SK-N-MC (cell line): ENCODE measurements at places on chromosomes 4 and X.

DNA sequence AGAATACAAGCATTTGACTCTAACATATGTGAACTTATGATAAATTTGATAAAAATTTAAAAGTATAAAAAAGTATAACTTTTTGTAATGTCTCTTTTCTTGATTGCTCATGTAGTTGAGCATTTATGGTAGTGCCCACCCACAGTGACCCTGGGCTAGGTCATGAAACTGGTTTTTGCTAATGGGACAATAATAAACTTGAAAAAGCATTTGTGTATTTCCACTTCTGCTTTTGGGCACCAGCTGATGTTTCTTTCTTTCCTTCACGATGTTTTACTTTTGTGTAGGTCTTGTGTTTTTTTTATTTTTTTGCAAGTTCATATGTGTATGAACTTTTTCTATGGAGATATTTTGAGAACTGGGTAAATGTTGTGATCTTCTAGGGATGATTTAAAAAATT is 313.1 kb downstream of the CBLL2 start:
- no peak for DNase-seq

- no peak for DNase-seq
These were observed 14.2 kb downstream of the GRPR start for GRCh38 chrX:16137416-16138107.

- no peak for DNase-seq
These were observed 58.0 kb downstream of the RHOH start for GRCh38 chr4:40254608-40255392.

- DNase-seq: no peak
These were observed 5.1 kb downstream of the BGN start for GRCh38 chrX:153499876-153500275.

DNA sequence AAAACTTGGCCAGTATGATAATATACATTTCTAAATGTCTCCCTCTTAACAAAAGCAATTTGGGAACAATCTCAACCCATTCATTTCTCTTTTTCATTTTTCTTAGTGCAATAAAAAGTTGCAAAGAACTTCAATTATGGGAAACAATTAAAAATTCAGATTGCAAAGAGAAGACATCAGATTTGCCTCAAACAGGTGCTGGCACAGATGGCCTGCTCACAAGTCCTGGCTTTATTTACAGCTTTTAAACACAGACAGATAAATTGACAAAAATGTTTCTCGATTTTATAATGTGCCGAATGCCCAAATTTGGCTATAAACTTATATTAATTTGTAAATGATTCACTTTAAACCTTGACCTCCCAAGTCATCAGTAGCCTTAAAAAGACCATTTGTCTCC is 28.7 kb downstream of the SLC4A4 start:
- DNase-seq: no peak

GRCh38 chrX:9737363-9737762 is 28.3 kb downstream of the GPR143 start:
- DNase-seq: no peak

GRCh38 chr4:75940692-75941253 is at the start of gene NAAA:
Gene NAAA (minus strand): TSS chr4:75941013. CDS start chr4:75940949, 64 bp downstream.
- no peak for DNase-seq

DNA sequence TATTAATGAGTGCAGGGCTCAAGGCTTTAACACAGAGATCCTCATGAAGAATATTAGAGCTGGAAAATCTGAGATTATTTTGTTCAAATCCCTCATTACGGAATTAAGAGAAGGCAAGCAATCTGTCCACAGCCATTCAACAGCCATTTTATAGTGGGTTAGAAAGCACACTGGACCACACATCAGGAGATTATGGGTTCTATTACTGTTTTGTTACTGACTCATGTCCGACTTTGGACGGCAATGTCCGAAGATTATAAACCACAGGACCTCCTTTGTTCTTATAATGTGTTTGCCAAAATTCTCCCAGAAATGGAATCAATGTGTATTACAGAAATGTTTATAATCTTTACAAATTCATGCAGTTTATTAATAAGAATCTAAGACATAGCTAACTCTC is 8.1 kb downstream of the LAMTOR3 start:
- DNase-seq: no peak

- no peak for DNase-seq
These were observed 13.8 kb downstream of the NEXMIF start for GRCh38 chrX:74911494-74911893.

GRCh38 chrX:41981481-41982013 is 58.2 kb upstream of the CASK start:
- DNase-seq: no peak

DNA sequence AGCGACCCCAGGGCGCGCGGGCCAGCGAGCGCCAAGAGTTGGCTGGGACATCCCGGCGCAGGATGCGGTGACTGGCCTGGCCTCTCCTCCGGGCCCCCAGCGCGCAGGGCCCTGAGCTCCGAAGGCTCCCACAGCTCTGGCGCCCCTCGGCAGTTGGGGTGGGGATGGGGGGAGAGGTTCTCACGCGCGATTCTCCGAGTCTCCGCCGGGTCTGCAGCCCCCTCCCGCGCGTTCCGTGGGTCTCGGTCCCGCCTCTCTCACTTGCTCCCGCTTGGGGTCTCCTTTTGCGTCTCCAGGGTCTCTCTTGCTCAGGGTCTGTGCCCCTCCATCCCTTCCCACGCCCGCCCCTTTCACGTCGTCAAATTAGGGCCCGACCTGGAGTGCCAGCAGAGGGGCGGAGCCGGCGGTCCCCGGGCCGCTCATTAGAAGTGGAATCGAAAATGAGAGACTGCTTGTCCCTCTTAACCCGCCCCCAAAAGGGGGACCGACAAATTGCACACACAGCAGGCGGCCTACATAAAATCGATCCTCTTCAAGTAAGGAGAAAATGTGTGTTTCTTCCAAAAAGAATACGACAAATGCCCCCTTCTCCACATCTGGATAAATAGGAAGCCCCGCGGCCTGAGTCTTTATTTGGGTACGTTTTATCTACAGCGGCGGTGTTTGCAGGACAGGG is 877 bp upstream of the NKX1-1 start:
- no peak for DNase-seq

DNA sequence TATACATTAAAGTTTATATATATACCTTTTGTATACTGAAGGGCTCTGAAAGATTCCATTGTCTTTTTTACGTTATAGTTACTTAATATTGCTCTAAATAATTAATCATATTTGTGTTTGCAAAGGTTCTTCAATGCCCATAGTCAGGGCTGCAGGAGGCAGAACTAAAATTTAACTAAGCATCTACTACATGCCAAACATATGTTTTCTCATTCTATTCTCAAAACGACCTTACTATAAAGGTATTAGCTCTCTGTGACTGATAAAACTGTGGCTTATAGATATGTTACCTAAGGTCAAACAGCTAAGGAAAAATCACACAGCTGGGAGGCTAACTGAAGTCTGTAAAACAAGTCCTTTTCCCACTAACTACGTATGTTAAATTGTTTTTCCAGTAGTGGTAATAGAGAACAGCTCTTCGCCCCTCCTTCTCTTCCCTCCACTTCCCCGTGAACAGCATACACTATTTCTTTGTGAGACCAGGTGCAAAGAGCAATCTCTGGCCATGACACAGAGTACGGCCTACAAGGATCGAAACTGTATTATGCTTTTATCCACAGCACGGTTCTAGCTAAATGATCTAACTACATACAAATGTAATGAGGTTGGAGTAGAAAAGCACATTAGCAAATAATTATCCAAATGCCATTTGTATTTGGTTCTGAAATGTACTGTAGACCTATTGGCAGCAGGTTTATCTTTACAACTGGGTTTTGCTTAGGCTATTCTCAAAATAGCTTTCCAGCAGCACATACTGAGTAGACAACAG is 1.7 kb downstream of the CNOT6L start:
- DNase-seq: no peak

- no peak for DNase-seq
These were observed 3.1 kb downstream of the JADE1 start for GRCh38 chr4:128812442-128813235.

- no peak for DNase-seq
These were observed 49.2 kb upstream of the PRSS48 start for GRCh38 chr4:151227731-151228130.

DNA sequence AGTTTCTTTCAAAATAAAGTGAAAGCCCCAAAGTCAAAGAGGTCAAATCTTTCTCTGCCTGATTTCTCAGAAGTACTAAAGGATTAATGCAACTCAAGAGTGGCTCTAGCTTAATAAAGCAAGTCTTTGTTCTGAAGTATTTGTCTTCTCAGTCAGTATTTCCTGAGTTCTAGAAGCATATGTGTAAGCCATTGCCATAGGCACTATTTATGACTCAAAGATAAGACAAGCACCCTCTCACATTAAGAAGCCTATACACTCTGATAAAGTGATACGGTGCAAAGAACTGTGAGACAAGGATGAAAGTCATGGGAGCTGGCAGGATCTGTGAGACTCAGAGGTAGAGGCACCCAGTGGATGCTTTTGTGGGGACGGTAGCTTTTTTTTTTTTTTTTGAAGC is 60.9 kb downstream of the AASDH start:
- DNase-seq: no peak

GRCh38 chr4:55498051-55498450 is 48.7 kb downstream of the CLOCK start:
- peak; percentile 5 for DNase-seq

DNA sequence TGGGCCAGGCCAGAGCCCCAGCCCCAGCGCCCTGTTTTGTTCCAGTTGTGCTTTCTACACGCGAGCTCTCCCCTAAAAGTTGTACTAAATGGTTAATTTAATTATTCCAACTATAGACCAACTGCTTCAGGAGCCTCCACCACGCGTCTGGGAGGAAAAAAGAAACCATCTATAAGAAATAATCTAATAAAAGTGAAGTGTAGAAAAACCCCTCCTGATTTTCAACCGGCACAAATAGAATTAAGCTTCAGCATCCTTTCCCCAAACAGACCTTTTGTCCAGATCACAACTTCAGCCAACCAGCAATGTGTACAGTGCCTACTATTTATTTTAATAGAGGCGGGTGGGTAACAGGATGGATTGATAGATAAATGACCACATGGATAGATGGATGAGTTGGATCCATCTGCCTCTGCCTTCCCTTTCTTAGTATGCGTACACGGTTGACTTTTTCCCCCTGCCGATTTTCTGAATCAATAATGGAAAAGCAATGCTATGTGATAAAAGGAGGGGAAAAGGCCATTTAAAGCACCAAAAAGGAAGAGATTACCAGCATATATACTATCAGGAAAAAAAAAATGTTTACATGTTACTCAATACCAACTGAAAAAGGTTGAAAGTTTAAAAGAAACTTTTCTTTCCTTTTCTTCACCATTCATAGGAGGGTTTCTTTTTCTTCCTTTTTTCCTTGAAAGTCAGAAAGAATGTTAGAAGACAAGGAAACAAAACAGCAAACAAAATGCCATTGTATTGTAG is 3.7 kb upstream of the PHOX2B start:
- DNase-seq: no peak

GRCh38 chrX:132740316-132741123 is 217.9 kb downstream of the HS6ST2 start:
- no peak for DNase-seq

- DNase-seq: no peak
These were observed 175.6 kb downstream of the SNCA start for GRCh38 chr4:89661173-89661899.

DNA sequence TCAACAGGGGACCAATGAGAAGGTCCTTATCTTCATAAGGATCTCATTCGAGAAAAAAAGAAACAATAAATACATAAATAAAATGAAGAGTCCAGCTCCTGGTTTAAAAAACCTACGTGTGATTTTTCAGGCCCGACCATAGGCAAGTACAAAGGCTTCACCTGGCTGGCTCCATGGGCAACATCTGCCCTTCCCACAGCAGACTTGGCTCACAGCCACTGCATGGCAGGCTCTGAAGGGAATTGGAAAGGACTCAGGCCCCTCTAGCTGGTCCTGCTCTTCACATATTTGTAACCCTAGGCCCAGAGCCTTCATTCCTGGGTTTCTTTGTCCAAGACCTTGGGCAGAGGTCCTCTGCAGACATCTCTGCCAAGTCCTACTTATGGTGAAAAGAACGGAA is 228.1 kb downstream of the QDPR start:
- DNase-seq: no peak

- no peak for DNase-seq
These were observed 174.4 kb upstream of the ATP6AP2 start for GRCh38 chrX:40406330-40406859.

- DNase-seq: no peak
These were observed 329.7 kb downstream of the EPHA5 start for GRCh38 chr4:65340382-65341109.

GRCh38 chrX:48579259-48579658 is 5.0 kb downstream of the RBM3 start:
- no peak for DNase-seq

DNA sequence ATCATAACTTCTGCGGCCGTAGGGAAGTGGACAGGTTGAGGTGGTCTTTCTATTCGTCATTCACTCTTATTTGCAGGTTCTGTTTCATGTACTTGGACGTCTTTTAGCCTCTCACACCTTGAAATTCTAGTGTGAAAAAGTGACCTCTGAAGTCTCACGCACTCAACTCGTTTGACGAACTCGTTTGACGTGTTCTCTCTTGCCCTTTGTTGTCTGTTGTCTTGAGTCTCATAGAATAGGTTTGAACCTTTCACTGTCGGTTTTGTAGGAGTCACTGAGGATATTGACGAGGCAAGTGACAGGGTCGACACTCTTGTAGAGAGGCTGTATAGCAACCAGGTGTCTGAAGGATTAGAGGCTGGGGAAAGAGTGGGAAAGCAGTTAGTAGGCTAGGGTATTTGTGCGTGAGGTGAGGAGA is 1.1 kb upstream of the PGRMC2 start:
- no peak for DNase-seq

DNA sequence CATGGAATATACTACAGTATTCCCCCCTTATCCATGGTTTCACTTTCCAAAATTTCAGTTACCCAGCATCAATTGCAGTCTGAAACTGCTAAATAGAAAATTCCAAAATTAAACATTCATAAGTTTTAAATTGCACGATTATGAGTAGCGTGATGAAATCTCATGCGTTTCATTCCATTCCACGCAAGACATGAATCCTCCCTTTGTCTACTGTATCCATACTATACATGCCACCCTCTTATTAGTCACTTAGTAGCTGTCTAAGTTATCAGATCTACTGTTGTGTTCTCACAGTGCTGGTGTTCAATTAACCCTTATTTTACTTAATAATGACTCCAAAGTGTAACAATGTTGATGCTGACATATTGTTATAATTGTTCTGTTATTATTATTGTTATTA is 261.2 kb upstream of the NDST4 start:
- DNase-seq: no peak

GRCh38 chrX:53305996-53306937 is 24.9 kb upstream of the IQSEC2 start:
- no peak for DNase-seq

DNA sequence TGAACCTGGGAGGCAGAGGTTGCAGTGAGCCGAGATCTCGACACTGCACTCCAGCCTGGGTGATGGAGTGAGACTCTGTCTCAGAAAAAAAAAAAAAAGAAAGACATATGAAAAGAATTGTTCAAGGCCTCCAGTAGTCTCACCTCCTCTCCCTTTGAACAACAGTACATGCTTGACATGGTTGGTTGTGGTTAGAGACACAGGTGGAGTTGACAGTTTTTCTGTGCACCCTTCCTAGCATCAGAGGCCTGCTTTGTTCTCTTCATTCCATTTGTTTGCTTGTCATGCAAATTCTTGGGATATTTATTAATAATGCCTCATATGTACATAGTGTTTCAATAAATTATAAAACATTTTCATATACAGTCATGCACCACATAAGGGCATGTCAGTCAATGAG is 18.3 kb upstream of the PDCL2 start:
- no peak for DNase-seq

- DNase-seq: no peak
These were observed 8.4 kb downstream of the CNGA1 start for GRCh38 chr4:48008021-48008596.

- no peak for DNase-seq
These were observed 233.9 kb downstream of the ARAP2 start for GRCh38 chr4:36010397-36010929.

- DNase-seq: no peak
These were observed 842.1 kb upstream of the INTU start for GRCh38 chr4:126790633-126791032.
